Mesothelial cell of epicardium (in vitro differentiated cells): ENCODE measurements at places on chromosomes 16 and 17. TPM values are rescaled to one million over a fixed set of nuclear protein-coding genes. Genes with fewer than 3 reads are reported as not detected.

GRCh38 chr17:40363111-40363827 is 1.3 kb downstream of the GJD3 start:
- H3K27me3 ChIP-seq = peaks cover 23% of the 10 kb centered on the region
- peak overlapping the region; percentile 72 for H3K4me3 ChIP-seq
- DNase-seq = no peak
- H3K27ac ChIP-seq = peak overlapping the region; percentile 39
- no peaks in the 10 kb centered on the region for H3K36me3 ChIP-seq

GRCh38 chr16:55563797-55564196 is 2.7 kb upstream of the CAPNS2 start:
- H3K36me3 ChIP-seq = peaks cover 12% of the 10 kb centered on the region
- no peak overlapping the region for H3K4me3 ChIP-seq
- H3K4me1 ChIP-seq = peaks cover 32% of the 10 kb centered on the region
- H3K27ac ChIP-seq = no peak overlapping the region
- no peak for DNase-seq
- no peaks in the 10 kb centered on the region for H3K27me3 ChIP-seq

PGAP6 gene
- total RNA-seq = 48.6 to 51.4 TPM (median 49.0 TPM) in 3 replicates

DNA sequence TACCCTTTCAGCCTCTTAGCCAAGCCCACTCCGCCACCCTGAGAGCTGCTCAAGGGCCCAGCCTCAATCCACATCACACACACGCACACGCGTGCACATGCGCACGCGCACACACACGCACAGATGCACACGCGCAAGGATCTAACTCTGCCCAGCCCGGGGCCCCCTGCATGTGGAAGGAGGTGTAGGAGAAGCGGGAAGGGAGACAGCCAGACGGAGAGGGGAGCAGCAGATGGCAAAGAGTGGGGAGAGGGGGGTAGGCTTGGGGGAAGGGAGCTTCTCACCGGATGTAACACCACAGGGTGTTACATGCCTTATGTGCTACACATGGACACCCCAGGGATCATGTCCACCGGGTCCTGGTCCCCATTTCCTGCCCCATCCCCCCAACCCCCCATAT is 15.3 kb downstream of the DLG4 start:
- H3K4me1 ChIP-seq = peaks cover 45% of the 10 kb centered on the region
- H3K27me3 ChIP-seq = no peaks in the 10 kb centered on the region
- no peak for DNase-seq
- peak overlapping the region; percentile 68 for H3K4me3 ChIP-seq
- H3K27ac ChIP-seq = no peak overlapping the region

NOG gene
- 13.2 to 13.7 TPM (median 13.4 TPM) in 3 replicates for total RNA-seq

DNA sequence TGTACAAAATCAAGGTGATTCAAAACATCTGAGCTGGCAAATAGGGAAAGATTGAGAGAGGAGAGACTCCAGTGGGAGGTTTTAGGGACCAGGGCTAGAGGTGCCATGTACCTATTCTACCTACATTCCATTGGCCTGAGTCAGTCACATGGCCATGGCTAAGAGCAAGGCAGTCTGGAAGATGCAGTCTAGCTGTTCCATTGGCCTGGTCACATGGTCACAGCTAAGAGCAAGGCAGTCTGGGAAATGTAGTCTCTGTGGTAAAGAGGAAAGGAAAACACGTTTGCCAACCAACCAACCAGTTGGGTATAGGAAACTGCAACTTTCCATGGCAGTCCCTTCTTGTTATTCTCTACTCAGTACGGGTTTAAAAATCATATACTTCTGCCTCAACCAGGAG is 369.1 kb downstream of the XYLT1 start:
- H3K36me3 ChIP-seq = no peaks in the 10 kb centered on the region
- DNase-seq = no peak
- H3K27me3 ChIP-seq = peaks cover 4% of the 10 kb centered on the region
- H3K27ac ChIP-seq = no peak overlapping the region
- H3K4me1 ChIP-seq = peaks cover 4% of the 10 kb centered on the region
- no peak overlapping the region for H3K4me3 ChIP-seq
